Inflammatory macrophage treated with lipopolysaccharide for 1 hour (primary cell): ENCODE measurements at places on chromosomes 4 and X.
A peak's percentile ranks its signal among the peaks of the same experiment; 100 is the strongest.

GRCh38 chrX:100208076-100208475 is 202.0 kb downstream of the PCDH19 start:
- DNase-seq = no peak

- DNase-seq = peak; percentile 41
Measured at GRCh38 chrX:39855748-39856129, 242.0 kb downstream of the BCOR start.

- no peak for DNase-seq
Measured at GRCh38 chr4:153383131-153383530, 38.6 kb downstream of the MND1 start.

GRCh38 chr4:33171873-33172525 is 2451.8 kb downstream of the PCDH7 start:
- DNase-seq = no peak

DNA sequence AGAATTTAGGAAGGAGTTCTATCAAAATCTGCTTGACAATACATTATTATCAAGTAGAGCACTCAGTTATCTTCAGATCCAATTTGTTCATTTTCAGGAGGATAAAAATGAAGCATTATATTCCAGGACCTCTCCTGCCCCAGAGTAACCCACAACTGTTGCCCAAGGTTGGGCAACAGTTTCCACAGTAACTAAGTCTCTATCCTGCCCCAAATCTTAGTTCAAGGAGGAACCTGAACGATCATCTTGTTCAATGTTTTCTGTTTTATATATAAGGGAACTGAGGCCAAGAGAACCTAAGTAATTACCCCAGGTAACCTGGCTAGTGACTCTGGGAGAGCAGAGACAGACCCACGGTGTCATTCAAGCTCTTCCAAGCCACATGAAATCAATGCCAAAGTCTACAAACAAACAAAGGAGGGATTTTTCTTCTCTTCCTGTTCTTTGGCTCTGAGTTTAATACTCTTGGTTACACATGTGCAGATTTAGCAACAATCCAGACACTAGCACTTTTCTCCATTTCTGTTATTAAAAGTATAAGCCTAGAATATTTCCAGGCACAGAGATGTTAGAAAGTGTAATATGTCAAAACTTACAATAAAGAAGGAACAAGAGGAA is 105.6 kb downstream of the C4orf51 start:
- DNase-seq = no peak

- no peak for DNase-seq
Measured at GRCh38 chr4:52989865-52990264, 127.7 kb downstream of the RASL11B start.

DNA sequence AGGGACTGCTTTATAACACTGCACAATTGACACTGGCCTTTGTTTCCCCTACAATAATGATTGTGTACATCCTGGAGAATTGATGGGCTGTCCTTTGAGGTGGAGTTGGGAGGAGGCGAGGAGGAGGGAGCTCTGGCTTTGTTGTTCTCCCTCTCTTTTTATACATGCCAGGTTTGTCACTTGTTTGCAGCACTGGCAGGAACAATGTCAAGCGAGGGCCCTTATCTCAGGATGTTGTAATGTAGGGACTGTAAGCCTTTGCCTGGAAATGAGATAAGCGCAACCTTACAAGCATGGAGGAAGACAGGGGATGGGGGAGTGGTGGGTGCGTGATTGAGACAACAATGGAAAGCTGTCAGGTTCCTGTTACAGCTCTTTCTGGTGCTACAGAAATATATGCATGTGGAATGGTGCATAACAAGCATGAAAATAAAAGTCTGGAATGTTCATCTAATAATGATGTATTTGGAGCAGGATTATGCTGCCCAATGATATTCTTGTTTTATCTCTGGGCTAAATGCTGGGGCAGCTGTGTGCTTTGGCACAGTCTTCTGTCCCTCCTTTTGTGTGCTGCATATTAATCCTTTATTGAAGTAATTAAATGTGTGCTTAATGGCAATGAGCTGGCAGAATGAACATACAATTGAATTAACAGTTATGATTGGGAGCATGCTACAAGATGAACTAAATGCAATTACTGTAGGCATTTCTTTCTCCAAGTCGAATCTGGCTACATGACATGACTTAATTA is 294.4 kb downstream of the GPAT3 start:
- no peak for DNase-seq

- no peak for DNase-seq
Measured at GRCh38 chr4:11097725-11098124, 331.0 kb downstream of the HS3ST1 start.

- no peak for DNase-seq
Measured at GRCh38 chr4:44320833-44321232, 127.8 kb downstream of the KCTD8 start.

- DNase-seq = peak; percentile 79
Measured at GRCh38 chr4:9894644-9895332, 113.4 kb downstream of the DRD5 start.

DNA sequence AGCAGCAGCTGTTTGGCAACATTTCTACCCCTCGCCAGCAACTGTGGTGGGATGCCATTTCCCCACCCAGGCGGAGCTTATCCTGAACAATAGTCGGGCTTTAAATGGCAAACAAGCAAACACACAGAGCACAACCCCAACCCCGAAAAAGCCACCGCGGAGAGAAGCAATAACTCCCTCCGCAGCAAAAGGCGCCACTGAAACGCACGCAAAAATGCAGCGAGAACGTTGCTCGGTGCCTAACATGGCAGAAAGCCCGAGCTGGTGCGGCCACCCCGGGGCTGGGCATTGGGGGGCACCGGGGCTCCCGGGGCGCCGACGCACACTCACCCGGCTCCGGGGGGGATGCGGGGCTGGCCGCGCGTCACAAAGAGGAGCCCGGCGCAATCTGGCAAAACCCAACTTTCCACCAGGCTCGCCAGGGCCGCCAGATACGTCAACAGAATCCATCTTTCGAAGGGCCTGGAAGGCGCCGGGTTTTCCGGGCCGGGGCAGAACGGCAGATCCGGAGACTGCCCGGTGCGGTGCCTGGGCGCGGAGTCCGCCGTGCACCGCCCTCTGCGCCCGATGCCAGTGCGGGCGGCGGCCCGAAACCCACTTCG is 818 bp downstream of the RAI2 start:
- no peak for DNase-seq

DNA sequence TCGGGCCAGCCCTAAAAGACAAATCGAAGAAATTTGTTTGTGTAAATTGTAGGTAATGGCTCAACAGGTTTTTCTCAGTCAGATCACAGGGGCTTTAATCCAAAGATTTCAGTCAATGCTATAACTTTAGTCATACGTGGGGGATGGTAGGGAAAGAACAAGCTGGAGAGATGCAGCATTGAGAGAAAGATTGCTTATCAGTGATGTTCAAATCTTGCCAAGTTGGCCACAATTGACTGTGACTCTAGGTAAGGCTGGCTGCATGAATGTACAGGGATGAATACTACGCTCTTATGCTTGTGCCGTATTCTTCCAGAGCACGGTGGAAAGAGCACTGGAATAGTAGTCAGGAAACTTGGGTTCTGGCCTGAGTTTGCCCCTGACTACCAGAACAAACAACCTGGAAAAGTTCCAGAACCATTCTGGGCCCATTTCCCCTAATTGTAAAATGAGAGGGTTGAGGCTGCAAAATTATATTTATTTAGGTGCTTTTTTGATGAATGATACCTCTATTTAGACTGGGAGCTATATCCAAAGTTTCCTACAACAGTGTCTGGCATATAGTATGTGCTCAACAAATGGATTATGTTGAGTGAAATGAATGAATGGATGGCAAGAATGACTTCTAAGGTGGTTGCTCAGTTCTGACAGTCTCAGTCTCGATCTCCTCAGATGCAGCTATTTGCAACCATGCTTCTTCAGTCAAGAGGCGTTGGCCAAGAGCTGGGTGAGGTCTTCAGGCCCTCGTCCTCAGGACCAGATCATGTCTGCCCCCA is 44.4 kb downstream of the TSC22D3 start:
- no peak for DNase-seq

DNA sequence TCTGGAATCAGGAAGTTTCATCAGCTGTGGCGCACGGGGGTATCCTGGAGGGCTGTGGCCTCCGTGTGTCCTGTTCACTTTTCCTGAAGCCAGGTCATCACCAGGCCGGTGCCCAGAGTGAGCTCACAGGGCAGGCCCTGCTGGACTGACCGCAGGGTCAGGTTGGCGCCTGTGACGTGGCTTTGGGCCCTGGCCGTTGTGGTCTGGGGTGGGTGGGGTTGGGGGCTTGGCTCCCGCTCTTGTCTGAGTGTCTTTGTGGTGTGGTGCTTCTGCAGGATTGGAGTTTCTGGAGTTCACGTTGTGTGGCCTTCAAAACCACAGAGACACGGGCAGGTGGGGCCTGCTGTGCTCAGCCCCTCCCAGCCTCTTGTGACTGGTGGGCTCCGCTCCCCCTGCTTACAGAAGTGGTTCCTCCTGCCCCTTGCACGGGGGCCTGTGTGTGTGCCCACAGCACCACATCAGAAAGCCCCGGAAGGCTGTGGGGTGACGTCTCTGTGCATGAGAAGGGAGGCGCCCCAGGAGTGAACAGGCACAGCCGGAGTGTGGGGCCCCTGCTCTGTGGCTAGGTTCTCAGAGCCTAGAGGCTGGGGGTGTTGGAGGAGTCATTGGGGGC is 9.5 kb downstream of the RGS12 start:
- no peak for DNase-seq

GRCh38 chrX:78327370-78328086 is at the start of gene CYSLTR1:
TSS of gene CYSLTR1 (minus strand) at chrX:78327611. CDS start at chrX:78273746, 53,865 bp downstream.
- peak; percentile 47 for DNase-seq

- DNase-seq = no peak
Measured at GRCh38 chrX:30948626-30949025, 59.6 kb upstream of the TAB3 start.

DNA sequence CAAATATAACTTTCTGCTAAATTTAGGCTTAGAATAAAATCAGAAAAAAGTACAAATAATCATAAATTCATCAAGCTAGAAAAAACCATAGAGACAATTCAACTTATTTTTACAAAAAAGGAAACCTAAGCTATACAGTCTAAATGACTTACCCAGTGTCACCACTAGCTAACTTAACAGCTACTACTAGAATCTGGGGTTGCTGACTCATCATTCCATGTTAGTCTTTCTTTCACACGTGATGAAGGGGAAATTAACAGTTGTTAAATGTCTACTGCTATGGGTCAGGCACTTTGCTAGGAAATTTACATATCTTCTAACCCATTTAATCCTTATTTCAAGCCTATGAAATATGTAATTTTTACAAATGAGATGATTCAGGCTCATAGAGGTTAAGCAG is 349.3 kb upstream of the GALNT7 start:
- no peak for DNase-seq

GRCh38 chrX:110216027-110216426 is 101.9 kb downstream of the AMMECR1 start:
- DNase-seq = no peak

- DNase-seq = no peak
Measured at GRCh38 chrX:1598876-1599790, 7.7 kb downstream of the AKAP17A start.

GRCh38 chr4:161554372-161554990 is 609.3 kb downstream of the FSTL5 start:
- no peak for DNase-seq

DNA sequence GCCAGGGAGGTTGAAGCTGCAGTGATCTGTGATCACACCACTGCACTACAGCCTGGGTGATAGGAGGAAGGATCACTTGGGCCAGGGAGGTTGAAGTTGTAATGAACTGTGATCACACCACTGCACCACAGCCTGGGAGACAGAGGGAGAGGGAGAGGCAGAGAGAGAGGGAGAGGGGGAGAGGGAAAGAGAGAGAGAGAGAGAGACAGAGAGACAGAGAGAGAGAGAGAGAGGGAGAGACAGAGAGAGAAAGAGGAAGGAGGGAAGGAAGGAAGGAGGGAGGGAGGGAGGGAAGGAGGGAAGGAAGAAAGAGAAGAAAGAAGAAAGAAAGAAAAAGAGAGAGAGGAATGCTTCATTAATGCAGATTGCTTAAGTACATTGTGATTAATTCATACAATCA is 15.2 kb upstream of the MAP9 start:
- DNase-seq = no peak

DNA sequence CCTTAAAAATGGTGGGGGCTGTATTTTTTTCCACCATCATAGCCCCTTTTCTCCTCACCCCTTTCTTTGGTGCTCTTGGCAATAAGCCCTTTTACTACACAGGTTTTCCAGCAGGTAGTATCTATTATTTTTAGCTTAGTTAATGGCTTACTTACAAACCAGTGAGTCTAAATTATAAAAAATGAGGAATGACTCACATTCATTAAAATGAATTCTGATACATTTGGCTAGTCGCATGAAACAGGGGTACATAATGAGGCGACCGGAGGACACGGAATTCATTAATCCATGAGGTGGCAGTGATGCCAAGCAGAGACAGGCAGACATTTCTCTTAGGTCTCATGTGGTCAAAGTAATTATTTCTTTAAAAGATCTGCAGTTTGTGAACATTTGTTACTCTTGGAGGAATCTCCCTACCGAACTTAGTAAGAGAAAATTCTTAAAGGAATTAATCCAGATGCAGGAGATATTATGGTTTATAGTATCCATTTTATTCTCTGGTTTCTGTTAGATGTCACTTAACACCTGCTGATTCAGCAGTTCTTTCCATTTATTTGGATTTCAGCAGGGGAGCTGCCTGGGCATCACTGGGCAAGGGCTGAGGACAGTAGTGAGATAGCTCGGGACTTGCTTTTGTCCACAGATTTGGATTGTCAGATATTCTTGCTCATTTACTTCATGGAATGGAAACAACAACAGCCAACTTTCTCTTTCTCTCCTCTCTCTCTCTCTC is 575.0 kb upstream of the NR3C2 start:
- DNase-seq = no peak

- no peak for DNase-seq
Measured at GRCh38 chrX:41666251-41666650, 22.5 kb upstream of the GPR34 start.

DNA sequence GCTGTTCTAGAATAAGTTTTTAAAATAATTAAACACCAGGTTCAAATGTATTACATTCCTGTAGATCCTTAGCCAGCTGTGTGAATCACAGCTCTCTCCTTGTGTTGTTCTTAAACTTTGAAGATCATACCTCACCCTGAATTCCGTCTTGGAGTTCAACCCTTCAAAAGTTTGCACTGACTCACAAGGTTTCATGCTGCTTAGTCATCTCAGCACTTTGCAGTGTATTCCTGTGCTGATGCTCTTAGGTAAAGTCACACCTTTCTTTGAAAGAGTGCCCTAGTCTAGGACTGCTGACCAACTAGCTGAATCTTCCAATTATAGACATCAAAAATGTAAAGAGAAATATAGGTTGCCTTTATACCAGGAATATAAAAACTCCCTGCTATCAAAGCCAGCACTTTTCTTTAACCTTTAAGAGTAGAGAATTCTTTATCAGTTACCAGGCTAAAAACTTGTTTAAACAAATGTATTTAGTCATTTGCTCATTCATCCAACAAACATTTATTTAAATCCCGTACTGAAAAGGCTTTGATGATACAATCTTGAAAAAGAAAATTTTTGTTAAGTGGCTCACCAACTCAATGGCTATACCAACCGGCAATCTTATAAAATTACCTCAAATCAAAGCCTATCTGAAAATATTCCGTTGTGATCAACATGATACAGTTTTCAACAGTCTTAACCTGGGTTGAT is 169.7 kb downstream of the RAP1GDS1 start:
- no peak for DNase-seq

- no peak for DNase-seq
Measured at GRCh38 chr4:17427991-17428390, 83.9 kb downstream of the QDPR start.
